ENCODE measurements at places on chromosomes 1 and 21.

DNA sequence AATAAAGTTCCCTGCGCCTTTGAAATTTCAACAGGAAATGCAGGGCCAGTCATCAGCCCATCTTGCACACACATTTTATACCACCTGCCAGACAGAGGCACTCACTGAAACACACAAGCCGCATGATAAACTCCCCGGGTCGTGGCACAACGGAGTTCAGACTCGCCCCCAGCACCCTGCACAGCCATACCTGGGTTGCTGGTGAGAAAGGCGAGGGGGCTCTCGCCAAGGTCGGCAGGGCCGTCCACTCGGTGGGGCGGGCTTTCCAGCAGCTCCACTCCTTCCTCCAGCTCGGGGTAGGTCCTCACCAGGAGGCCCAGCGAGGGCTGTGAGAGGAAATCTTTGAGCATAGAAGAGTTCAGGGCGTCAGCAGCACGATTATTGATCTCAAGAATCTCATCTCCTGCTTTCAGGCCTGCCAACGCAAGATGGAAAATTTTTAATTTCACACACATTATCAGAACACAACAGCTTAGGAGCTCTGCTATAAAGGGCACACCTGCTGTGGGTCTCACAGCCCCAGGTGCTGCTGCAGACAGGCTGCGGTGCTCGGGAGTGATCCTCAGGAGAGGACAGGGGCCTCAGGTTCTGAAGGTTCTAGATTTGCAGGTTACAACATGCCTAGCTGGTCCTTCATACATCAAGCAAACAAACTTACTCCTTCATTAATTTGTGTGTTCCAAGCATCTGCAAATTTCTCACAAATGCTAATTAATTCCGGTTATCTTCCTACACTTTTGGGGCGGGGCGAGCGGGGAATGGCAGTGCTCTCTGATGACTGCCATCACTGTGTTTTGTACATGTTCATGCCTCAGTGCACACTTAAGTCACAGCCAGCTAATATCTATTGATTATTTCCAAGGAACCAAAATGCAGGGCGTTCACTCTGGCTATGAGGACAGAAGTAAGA is 144.2 kb upstream of the KRTAP19-8 start:
- no peak for DNase-seq

- DNase-seq, result no peak
These were observed 112.3 kb upstream of the TSPAN2 start for GRCh38 chr1:115201598-115201997.

DNA sequence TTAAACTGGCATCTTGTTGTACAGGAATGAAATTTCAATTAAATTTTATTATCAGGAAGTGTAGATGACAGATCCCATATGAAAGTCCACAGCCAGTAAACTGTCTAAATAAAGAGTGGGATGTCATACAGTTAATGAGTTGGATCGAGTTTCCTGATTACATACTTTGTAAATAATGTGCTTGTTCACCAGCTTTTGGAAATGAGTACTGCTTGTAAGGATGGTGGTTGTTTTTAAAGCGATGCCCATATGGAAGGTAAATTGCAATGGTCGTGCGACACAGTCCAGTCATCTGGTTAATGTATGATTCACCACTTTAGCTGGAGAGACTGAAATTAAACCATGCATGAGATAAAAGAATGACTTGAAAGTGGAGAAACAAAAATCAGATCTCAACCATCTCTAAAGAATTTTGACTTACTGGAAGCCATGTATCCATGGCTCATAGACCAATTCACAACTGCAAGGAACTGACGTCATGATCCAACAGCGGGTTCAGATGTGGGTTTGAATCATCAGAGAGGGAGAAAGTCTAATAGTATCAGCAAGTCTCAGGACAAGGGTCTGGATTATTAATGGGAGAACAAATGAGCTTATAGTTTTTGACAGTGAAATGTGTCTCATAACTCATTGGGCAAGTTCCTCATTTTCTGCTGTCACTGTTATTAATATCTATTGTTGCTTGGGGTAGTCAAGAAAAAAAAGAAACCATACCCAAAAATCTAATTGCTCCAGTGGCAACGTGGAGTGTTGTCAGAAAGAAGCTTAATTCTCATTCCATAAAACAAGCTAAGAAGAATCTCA is 49.0 kb downstream of the MAP10 start:
- DNase-seq, result peak; percentile 45

- no peak for DNase-seq
These were observed 138.5 kb downstream of the HS2ST1 start for GRCh38 chr1:87052961-87053360.

- DNase-seq, result no peak
These were observed 85.2 kb downstream of the TRIM11 start for GRCh38 chr1:228321435-228321834.

All from HTR-8/SVneo (cell line).